Activated B cell treated with CpG ODN at 0.5 μM for 24 hours (primary cell): ENCODE measurements at places on chromosomes 3 and 15. TPM values are rescaled to one million over a fixed set of nuclear protein-coding genes. Genes with fewer than 3 reads are reported as not detected.

Gene MED12L
- total RNA-seq = 1.5 and 2.6 TPM in 2 replicates

Gene DLEC1
- 0.10 and 0.11 TPM in 2 replicates for total RNA-seq

Gene GOLGA6D
- not detected in 2 replicates for total RNA-seq

Gene FANCD2
- total RNA-seq = 26.8 and 31.4 TPM in 2 replicates

Gene MEGF11
- total RNA-seq = not detected in 2 replicates

Gene ZNF860
- 16.6 and 19.1 TPM in 2 replicates for total RNA-seq

DNA sequence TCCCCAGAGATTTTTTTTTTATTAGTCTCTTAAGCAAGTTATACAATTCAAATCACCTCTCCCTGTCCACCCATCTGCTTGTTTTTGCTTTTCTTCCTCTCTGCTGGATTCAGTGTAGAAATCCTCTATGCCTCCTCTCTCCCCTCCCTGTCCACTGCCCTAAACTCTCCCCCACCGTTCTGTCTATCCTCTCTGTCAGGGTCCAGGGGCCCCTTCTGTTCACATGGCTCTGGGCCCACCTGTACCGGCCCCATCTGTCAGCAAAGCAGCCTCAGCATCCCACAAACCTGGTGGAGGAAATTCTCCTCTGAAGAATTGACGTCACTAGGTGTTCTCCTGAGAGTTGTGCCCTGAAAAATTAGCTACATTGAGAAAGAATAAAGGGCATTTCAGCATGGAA lies 137.6 kb upstream of the CMC1 start:
- DNase-seq = no peak

Gene DNAH1
- 22.8 and 25.8 TPM in 2 replicates for total RNA-seq

Gene NRROS
- total RNA-seq = 88.5 and 92.4 TPM in 2 replicates

- DNase-seq = no peak
These were observed 37.2 kb downstream of the EEFSEC start for GRCh38 chr3:128190501-128190900.

DNA sequence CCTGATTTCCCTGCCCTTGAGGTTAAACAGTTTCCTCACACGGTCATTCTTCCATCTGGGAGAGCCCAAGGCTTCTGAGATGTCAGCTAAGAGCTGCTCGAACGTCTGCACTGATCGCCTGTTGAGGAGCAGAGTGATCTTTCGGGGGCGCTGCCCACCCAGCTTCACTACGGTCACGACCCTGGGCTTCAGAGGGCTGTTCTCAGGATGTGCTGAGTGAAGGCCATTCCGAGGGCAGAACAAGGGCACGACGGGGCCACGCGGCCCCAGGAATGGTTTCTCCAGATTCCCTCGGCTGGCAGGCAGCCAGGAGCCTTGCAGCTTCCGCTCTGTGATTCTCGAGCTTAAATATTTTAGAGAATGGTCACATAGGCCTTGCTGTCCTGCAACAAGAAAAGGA lies 25.7 kb downstream of the DCLK3 start:
- no peak for DNase-seq

- no peak for DNase-seq
These were observed 3.7 kb upstream of the SLC9C1 start for GRCh38 chr3:112297714-112298113.

Gene ESYT3
- not detected in 2 replicates for total RNA-seq

- DNase-seq = no peak
These were observed 33.4 kb downstream of the AQP9 start for GRCh38 chr15:58171476-58172061.

DNA sequence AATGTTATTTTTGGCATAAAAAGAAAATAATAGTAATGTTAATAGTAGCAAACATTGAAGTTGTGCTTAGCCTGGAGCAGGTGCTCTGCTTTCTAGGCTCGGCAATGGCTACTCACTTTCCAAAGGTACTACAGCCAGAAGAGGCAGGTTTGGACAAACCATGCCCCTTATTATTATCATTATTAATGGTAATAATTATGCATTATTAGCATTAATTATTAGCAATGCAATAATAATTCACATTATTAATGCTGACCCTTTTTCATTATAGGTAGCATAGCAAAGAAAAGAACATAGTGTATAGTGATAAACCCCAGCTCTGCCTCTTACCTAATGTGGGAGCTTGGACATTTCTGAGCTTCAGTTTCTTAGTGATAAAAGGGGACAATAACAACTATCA lies 171.4 kb downstream of the EDEM1 start:
- no peak for DNase-seq

Gene CAMK2N2
- not detected in 2 replicates for total RNA-seq

Gene APH1B
- total RNA-seq = 22.1 and 23.7 TPM in 2 replicates

DNA sequence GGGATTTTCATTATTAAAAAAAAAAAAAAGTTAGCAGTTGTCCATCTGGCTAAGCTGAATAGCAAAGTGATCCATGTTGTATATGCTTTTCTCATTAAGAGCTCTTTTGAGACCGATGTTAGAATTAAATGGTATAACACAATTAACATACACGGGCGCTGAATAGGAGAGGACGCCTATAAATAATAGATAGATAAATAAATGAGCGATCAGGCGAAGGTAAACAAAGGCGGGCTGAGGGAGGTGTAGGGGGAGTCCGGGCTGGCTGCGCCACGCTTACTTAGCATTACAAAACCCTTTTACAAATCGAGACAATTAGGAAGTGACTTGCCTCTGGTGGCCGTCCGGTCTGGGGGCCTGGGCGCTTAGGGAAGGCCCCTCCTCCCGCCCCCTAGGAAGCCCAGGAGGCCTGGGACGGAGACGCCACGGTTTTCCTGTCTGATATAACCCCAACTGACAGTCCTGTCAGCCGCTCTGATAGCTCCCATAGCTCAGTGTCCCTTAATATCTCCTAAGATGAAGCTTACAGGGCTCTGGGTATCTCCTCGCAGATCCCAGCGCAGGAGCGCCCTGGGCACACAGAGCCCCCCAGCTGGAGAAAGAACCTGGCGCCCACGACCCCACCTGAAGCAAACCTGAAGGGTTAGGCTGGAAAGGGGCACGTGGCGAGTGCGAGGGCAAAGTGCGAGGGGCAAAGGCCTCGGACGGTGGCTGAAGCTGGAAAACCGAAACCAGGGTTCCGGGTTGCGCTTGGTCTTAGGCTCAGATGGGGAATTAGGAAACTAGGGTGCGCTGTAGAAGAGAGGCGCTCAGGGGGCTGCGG lies 3.6 kb downstream of the SOX14 start:
- DNase-seq = no peak

Gene GRAMD2A
- not detected in 2 replicates for total RNA-seq
